ENCODE measurements at places on chromosomes 6 and 20.

DNA sequence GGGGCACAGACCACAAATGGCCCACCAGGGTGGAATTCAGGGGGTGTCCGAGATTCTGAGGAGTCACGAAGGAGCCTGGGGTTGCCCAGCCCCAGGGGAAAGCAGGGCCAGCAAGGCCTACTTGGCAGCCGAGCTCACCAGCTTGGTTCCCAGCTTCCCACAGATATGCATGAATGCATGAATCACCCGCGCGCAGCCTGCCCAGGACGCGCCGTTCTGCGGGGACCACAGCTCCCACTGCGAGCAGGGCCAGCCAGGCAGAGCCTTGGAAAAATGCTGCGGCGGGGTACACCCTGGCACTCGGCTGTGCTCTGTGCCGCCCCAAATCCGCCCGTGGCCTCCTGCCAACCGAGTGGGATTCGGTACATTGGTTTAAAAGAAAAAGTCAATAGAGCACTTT, 211.0 kb downstream of the NFATC2 start:
- peak; percentile 62 for DNase-seq

- peak; percentile 79 for DNase-seq
Measured at GRCh38 chr6:130324657-130325056, 41.2 kb upstream of the TMEM200A start.

- no peak for DNase-seq
Measured at GRCh38 chr20:58996226-58996611, 10.8 kb downstream of the CTSZ start.

DNA sequence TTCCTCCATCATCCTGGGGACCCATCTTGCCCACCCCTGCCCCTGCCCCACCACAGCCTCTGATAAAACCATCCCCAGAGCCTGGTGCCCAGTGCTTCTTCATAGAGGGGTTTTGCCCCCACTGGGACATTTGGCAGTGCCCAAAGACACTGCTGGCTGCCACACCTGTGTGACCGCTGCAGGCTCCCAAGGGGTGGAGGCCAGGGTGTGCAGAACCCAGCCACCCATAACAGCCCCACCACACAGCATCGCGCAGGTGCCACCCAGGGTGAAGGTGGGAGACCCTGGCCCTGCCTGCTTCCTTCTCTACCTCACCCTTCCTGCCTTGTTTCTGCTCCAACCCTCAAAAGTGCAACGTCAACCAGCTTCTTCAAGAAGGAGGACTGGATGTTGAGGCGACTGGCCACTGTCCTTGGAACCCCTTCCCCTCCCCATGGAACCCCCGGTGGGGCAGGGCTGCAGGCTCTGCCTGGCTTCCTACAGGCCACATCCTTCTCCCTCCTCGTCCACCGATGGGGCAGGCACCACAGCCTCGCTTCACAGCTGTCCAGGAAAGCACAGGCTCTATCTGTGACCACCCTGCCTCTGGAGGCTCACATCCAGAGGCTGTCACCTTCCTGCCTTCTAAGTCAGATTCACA, 79.2 kb upstream of the MPC1 start:
- DNase-seq = no peak

GRCh38 chr20:1953621-1954020, 40.2 kb downstream of the PDYN start:
- no peak for DNase-seq

GRCh38 chr6:157825243-157825904, 2.3 kb downstream of the SNX9 start:
- peak; percentile 80 for DNase-seq

- DNase-seq = no peak
Measured at GRCh38 chr6:13436399-13437217, 50.8 kb downstream of the GFOD1 start.

Measured in fibroblast of skin of right biceps (primary cell).